Mammary epithelial cell (primary cell): ENCODE measurements at places on chromosomes 6 and 20. TPM values are rescaled to one million over a fixed set of nuclear protein-coding genes. Genes with fewer than 3 reads are reported as not detected.
A peak's percentile ranks its signal among the peaks of the same experiment; 100 is the strongest.

RNF182 gene
- 0.33 TPM for polyA plus RNA-seq

DNA sequence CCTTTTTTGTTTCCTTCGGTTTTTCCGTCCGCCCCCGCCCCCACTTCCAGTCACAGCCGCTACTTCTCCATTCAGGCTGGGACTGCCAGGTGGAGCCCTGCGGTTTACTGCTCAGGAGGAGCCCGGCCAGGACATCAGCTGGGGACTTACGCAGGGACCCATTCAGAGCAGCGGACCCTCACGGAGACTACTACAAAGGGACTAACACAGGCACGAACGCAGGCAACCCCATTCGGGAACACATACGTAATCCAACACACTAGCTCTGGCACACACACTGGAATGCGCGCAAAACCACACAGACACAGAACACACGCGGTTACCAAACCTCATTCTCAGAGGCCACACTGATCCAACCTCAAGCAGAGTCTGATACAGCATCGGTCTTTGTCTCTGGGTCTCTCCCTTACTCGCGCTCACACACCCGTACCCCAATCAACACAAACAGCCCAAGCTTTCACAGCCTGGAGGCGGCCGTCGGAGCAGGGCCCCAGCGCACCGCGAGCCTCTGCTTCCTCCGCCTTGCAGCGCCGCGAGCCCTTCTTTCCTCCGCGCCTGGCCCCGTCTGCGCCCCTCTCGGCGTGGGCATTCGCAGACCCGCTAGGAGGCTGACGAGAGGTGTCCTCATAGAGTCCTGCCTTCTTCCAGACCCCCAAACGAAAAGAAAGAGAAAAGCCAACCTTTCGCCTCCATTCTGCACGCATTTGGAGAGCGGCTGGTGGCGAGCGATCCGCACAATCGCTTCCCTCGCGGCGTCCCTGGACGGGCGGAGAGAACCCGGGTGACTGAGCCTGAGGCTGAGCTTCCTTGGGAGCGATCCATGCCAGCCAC lies 1.1 kb upstream of the SLC32A1 start:
- peak; percentile 41 for DNase-seq

- DNase-seq: no peak
Observed at GRCh38 chr6:47252633-47253032, 57.1 kb downstream of the TNFRSF21 start.

DNA sequence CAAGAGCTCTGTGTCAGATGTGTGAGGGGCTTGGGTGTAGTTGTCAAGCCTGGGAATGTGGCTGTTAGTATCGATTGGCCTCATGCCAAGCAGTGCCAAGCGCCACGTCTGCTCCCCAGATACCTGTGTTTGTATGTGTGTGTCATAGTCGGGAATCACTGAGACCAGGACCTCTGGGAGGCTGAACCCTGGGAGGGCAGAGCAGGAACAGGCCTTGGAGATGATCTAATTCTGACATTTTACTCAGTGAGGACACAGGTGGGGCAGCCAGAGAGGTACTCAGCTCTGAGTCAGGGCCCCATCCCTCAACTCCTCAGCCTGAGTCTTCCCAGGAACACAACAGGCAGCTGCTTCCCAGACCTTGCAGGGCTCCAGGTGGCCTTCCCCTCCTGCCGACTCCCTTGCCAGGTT lies 51.2 kb upstream of the FANCE start:
- DNase-seq: peak; percentile 100

- DNase-seq: no peak
Observed at GRCh38 chr6:93196406-93196970, 222.9 kb downstream of the EPHA7 start.

DNA sequence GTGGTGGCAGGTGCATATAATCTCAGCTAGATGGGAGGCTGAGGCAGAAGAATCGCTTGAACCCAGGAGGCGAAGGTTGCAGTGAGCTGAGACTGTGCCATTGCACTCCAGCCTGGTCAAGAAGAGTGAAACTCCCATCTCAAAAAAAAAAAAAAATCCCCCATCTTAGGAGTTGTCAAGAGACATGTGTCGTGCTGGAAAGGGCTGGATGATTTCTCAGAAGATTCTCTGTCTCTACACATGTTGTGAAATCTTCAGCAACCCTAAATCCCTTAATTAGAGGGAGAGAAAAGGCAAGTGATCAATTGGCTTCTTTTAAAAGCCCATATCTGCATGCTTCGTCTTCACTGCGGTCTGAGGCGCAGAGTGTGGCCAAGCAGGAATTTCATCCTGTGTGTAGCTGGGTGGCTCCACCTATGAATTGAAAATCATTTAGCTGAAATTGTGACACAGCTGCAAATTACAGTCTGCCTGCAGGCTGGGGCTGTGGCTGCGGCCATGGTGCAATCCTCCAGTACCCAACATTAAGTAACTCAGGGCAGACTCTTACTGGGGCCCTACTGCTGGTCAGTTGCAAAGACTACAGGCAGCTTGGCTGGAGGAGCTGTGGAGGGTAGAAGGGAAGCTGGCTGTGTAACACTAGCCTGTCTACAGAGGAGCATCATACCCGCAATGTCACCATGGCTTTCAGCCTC lies 3.2 kb upstream of the TGM3 start:
- DNase-seq: no peak

DNA sequence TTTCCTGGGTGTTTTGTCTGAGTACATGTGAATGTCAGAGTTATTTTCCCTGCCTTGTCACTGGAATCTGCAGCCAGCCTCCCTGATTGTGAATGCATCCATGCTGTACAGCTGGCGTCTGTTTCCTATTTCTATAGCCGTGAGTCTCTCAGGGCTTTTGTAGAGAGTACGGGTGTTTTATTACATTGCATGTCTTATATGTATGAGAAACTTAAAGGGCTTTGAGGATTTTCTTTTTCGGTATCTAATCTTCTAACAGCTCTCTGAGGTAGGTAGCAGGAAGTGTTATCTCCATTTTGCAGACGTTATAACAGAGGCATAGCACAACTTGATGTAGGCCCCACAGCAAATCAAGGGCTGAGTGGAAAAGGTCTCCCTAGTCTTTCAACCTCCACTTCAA lies 272.9 kb downstream of the PRL start:
- no peak for DNase-seq
